SK-N-SH treated with all-trans-retinoic acid at 6 μM for 48 hours (cell line): ENCODE measurements at places on chromosomes 5 and 9.

- no peak for ATAC-seq
These were observed 376.4 kb downstream of the ARRDC3 start for GRCh38 chr5:91006713-91007112.

- ATAC-seq = peak; percentile 82
These were observed 20.5 kb downstream of the ABCA1 start for GRCh38 chr9:104907278-104907951.

- ATAC-seq = no peak
These were observed 20.8 kb downstream of the PTCH1 start for GRCh38 chr9:95495961-95496360.

DNA sequence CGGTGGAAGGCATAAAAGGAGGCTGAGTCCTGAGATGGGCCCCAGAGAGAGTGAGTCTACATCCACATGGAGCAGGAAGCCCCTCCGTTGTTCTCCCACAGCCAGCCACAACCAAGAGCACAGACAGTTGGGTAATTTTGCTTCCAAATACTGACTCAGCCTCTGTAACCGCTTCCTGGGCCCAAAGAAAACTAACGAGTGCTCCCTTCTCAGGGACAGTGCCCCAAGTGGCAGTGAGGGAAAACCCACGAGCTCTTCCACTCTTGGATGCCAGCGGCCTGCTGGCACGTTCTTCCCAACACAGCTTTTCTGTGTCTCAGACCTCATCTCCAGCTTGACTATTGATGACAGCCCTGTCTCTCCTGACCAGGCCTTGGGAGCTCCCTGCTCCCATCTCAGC, 207.6 kb downstream of the FSTL4 start:
- 0 out of 3 replicates have a peak, but pooled peaks have one; percentile 37 for ATAC-seq

- no peak for ATAC-seq
These were observed 60.1 kb upstream of the CLINT1 start for GRCh38 chr5:157918811-157919742.
